ENCODE measurements at places on chromosomes 2 and 18. TPM values are rescaled to one million over a fixed set of nuclear protein-coding genes. Genes with fewer than 3 reads are reported as not detected.

DNA sequence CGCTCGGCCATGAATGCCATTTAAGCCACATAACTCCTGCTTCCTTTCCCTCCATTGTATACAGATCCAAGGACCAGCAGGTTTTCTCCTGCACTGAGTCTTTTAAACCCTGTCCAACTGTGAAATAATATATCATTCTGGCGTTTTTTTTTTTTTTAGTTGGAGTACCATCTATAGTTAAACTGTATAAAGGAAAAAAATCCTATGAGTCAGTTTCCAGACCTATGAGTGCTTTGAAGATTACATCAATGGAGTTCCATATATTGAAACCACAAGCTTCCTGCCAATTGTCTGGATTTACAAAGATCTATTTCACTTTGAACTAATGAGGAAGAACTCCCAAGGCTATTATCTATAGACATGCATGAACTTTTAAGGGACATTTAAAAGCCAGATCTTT, 2.4 kb upstream of the MALT1 start:
- H3K27me3 ChIP-seq: peaks cover 5% of the 10 kb centered on the region
- DNase-seq: no peak
- H3K36me3 ChIP-seq: no peaks in the 10 kb centered on the region
- H3K4me3 ChIP-seq: no peak overlapping the region
- no peak overlapping the region for H3K27ac ChIP-seq

ARHGEF33 gene
- 1.1 TPM for total RNA-seq

CCDC68 gene
- total RNA-seq: 0.80 TPM

SETBP1 gene
- 29.2 TPM for total RNA-seq

- H3K4me1 ChIP-seq: no peaks in the 10 kb centered on the region
- DNase-seq: peak; percentile 38
- no peak overlapping the region for H3K27ac ChIP-seq
- H3K27me3 ChIP-seq: no peaks in the 10 kb centered on the region
- no peaks in the 10 kb centered on the region for H3K36me3 ChIP-seq
These were observed 52.8 kb upstream of the HAAO start for GRCh38 chr2:42844901-42845821.

NEUROD1 gene
- total RNA-seq: not detected

GRCh38 chr2:192546565-192546964, 351.8 kb upstream of the TMEFF2 start:
- no peak overlapping the region for H3K27ac ChIP-seq
- no peaks in the 10 kb centered on the region for H3K36me3 ChIP-seq
- no peak overlapping the region for H3K4me3 ChIP-seq
- DNase-seq: no peak

DNA sequence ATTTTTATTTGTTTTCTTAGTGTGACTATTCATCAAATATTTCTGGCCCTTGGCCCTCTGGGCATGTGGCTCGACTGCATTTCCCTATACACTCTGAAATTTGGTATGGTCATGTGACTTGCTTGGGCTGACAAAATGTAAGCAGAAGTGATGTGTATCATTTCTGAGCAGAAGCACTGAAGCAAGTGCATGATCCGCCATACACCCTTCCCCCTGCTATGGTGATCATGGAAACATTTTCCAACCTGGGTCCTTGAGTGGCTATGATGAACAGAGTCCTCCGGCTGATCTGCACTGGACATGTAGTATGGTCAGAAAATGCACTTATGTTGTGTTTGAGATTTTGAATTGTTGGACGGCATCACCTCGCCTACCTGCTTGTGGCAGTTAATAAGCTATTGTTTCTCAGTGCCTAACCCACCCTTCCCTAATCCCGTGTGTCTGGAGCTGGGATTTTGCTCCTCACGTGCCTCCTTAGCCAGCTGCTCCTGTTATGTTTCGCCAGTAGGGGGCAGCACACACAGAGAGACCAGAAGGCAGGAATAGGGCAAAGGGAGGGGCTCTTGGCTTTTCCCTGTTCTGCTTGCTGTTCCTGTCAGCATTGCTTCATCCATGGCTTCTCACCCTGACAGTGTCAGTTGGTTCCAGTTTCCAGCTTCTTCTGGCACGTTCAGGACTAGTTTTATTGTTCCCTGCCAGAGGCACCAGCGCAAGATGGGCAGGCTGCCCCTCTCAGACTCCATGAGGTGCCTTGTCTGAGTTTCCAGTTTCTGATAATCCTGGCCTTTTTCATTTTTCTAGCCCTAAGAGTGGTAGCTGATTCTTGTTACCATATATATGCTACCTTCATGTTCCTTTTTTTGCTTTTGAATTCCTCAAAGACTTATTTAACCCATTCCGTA, 207.4 kb downstream of the ARL6IP6 start:
- H3K4me3 ChIP-seq: no peak overlapping the region
- H3K36me3 ChIP-seq: no peaks in the 10 kb centered on the region
- peak; percentile 95 for DNase-seq

DNA sequence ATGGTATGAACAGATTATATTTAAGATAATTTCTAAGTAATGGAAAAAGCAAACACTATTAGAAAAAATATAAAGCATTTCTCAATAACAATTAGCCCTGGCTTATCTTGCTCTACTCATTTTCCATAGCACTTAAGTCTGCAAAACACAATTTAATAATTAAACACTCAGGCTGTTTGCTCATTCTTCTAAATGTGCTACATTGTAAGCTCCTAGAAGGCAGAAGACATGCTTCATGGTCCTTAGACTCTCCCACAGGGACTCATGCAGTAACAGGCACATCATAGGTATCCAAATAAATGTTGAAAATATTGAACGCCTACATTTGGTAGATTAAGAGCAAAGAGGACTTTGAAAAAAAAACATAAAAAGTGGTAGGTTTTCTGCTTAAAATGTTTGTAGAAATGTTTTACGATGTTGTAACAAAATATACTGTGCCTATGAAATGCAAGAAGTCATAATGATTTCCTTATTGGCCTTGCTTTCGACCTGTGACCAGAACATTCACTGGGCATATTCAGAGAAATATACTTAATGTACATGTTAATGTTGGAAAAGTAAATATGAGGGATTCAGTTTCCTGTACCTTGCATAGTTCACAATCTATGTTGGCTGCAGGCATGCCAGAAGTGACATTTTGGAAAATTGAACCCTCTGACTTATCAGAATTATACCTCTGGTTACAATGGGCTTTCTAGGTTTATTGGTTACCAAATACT, 27.2 kb downstream of the G6PC2 start:
- H3K4me3 ChIP-seq: no peak overlapping the region
- H3K27ac ChIP-seq: no peak overlapping the region
- DNase-seq: no peak

IMP4 gene
- 35.8 TPM for total RNA-seq

GRCh38 chr18:54558609-54559585, 32.1 kb upstream of the DYNAP start:
- no peak for DNase-seq

GRCh38 chr18:32480581-32480980, 9.9 kb upstream of the GAREM1 start:
- H3K27me3 ChIP-seq: no peaks in the 10 kb centered on the region
- no peak overlapping the region for H3K27ac ChIP-seq
- no peaks in the 10 kb centered on the region for H3K36me3 ChIP-seq
- no peaks in the 10 kb centered on the region for H3K4me1 ChIP-seq

GRCh38 chr2:130759906-130760753, 4.8 kb downstream of the AMER3 start:
- DNase-seq: no peak
- no peaks in the 10 kb centered on the region for H3K36me3 ChIP-seq
- no peaks in the 10 kb centered on the region for H3K4me1 ChIP-seq
- no peak overlapping the region for H3K4me3 ChIP-seq
- H3K27me3 ChIP-seq: peaks cover 35% of the 10 kb centered on the region

GRCh38 chr2:19866771-19867170, 35.0 kb downstream of the TTC32 start:
- no peak overlapping the region for H3K27ac ChIP-seq
- H3K27me3 ChIP-seq: peaks cover 42% of the 10 kb centered on the region
- no peak for DNase-seq
- no peaks in the 10 kb centered on the region for H3K4me1 ChIP-seq
- H3K4me3 ChIP-seq: no peak overlapping the region

- DNase-seq: no peak
- H3K4me3 ChIP-seq: no peak overlapping the region
- H3K27ac ChIP-seq: no peak overlapping the region
- H3K27me3 ChIP-seq: no peaks in the 10 kb centered on the region
- no peaks in the 10 kb centered on the region for H3K36me3 ChIP-seq
These were observed 45.0 kb downstream of the MAP2 start for GRCh38 chr2:209468846-209469245.

- H3K4me3 ChIP-seq: no peak overlapping the region
- DNase-seq: no peak
- no peak overlapping the region for H3K27ac ChIP-seq
These were observed 183.5 kb downstream of the ANTXR1 start for GRCh38 chr2:69196327-69197117.

CCT7 gene
- 419 TPM for total RNA-seq

DNA sequence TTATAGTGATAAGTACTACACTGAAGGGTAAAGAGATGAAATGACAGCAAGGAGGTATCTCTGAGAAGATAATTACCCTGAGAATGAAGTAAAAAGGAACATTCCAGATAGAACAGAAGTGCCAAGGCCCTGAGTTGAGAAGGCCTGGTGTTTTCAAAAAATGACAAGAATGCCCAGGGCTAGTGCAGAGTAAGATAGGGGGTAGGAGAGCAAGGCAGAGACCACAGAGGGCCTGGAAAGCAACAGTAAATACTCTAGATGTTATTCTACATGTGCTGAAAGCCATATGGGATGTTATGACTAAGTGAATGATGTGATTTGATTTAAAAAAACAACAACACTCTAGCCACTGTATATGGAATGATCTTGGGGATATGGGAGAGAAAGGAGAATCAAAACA, 52.3 kb downstream of the BAZ2B start:
- no peak overlapping the region for H3K4me3 ChIP-seq
- no peak for DNase-seq
- H3K4me1 ChIP-seq: no peaks in the 10 kb centered on the region
- no peaks in the 10 kb centered on the region for H3K27me3 ChIP-seq
- no peak overlapping the region for H3K27ac ChIP-seq

DNA sequence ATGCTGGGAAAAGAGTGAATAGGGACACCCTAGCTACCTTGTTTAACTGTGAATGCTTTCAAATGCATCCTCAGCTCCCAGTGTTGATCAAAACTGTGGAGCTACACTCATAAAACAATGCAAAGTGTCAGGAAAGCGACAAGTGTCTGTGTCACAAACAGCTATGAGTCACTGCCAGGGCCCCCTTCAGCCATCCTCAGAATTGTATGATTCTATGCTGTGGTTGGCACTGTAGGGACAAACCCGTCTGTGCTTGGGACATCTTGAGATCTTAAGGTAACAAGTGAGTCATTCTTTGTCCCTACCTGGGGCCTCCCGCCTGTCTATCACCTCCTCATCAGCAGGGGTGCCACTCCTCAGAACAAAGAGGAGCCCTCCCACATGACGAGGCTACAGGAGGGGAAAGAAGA, 42.4 kb downstream of the KLF7 start:
- H3K4me3 ChIP-seq: no peak overlapping the region
- peak; percentile 95 for DNase-seq
- no peak overlapping the region for H3K27ac ChIP-seq
- H3K4me1 ChIP-seq: peaks cover 22% of the 10 kb centered on the region

BCL2 gene
- total RNA-seq: 1.4 TPM

PMAIP1 gene
- 23.2 TPM for total RNA-seq

RGPD5 gene
- 161 TPM for total RNA-seq

GRCh38 chr2:36650031-36650829, 46.3 kb upstream of the VIT start:
- no peaks in the 10 kb centered on the region for H3K27me3 ChIP-seq
- no peak overlapping the region for H3K4me3 ChIP-seq
- H3K4me1 ChIP-seq: no peaks in the 10 kb centered on the region
- H3K27ac ChIP-seq: no peak overlapping the region

- no peak for DNase-seq
- H3K27ac ChIP-seq: peak overlapping the region; percentile 3
- no peaks in the 10 kb centered on the region for H3K27me3 ChIP-seq
- no peak overlapping the region for H3K4me3 ChIP-seq
- H3K36me3 ChIP-seq: no peaks in the 10 kb centered on the region
These were observed 99.4 kb downstream of the ZNF516 start for GRCh38 chr18:76395609-76396008.

- H3K27me3 ChIP-seq: no peaks in the 10 kb centered on the region
- H3K36me3 ChIP-seq: no peaks in the 10 kb centered on the region
- no peak for DNase-seq
- H3K27ac ChIP-seq: no peak overlapping the region
- peak overlapping the region; percentile 57 for H3K4me3 ChIP-seq
These were observed 49.1 kb downstream of the PTGR3 start for GRCh38 chr18:75159646-75160356.

GRCh38 chr2:183359867-183360266, 235.6 kb downstream of the NUP35 start:
- no peaks in the 10 kb centered on the region for H3K36me3 ChIP-seq
- H3K4me1 ChIP-seq: peaks cover 3% of the 10 kb centered on the region
- no peaks in the 10 kb centered on the region for H3K27me3 ChIP-seq

DNA sequence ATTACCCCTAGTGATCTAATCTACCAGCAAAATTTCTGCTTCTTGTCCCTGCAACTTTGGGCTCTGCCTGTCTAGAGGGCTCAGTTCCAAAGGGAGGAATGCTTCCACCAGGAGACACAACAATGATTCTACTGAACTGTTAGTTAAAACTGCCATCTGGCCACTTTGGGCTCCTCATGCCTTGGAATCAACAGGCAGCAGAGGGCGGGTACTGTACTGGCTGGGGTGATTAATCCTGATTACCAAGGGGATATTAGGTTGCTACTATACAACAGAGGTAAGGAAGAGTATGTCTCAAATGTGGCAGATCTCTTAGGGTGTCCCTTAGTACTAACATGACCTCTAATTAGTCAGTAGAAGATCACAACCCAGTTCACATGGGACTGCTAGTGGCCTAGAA, 21.4 kb downstream of the HADHA start:
- no peak overlapping the region for H3K27ac ChIP-seq
- H3K4me1 ChIP-seq: no peaks in the 10 kb centered on the region
- peaks cover 55% of the 10 kb centered on the region for H3K36me3 ChIP-seq
- H3K4me3 ChIP-seq: no peak overlapping the region

GRCh38 chr2:138415985-138416384, 85.6 kb upstream of the SPOPL start:
- H3K4me1 ChIP-seq: no peaks in the 10 kb centered on the region
- H3K27ac ChIP-seq: no peak overlapping the region
- no peak overlapping the region for H3K4me3 ChIP-seq
- H3K36me3 ChIP-seq: no peaks in the 10 kb centered on the region
- H3K27me3 ChIP-seq: no peaks in the 10 kb centered on the region
- DNase-seq: no peak
